ENCODE measurements at places on chromosomes 2 and 18.

GRCh38 chr2:219002395-219003266 lies 9.4 kb upstream of the CRYBA2 start:
- DNase-seq = no peak

DNA sequence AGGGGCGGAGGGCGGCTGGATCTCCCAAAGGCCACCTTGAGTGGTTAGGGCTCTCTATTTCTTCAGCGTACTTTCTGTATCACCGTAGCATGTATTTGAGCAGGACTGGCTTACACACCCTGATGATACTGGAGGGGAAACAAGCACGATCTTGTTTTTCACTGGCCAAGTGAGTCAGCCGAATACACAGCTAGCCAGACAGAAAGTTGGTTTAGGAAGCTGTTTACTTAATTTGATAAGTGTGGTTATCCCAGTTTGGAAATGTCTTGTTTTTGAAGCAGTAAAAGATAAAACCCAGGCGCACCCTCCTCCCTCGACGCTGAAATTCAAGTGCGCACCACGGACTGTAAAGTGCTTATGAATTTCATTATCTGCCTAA lies 582 bp downstream of the RIOK3 start:
- DNase-seq = no peak

GRCh38 chr2:34104601-34105000 lies 505.5 kb upstream of the FAM98A start:
- no peak for DNase-seq

GRCh38 chr2:179332903-179333302 lies 68.3 kb upstream of the SESTD1 start:
- no peak for DNase-seq

GRCh38 chr2:240226672-240227537 lies 86.4 kb upstream of the OTOS start:
- DNase-seq = no peak

- no peak for DNase-seq
Measured at GRCh38 chr2:37570773-37571586, 100.5 kb downstream of the CDC42EP3 start.
